ENCODE measurements at places on chromosomes 11 and 22.

DNA sequence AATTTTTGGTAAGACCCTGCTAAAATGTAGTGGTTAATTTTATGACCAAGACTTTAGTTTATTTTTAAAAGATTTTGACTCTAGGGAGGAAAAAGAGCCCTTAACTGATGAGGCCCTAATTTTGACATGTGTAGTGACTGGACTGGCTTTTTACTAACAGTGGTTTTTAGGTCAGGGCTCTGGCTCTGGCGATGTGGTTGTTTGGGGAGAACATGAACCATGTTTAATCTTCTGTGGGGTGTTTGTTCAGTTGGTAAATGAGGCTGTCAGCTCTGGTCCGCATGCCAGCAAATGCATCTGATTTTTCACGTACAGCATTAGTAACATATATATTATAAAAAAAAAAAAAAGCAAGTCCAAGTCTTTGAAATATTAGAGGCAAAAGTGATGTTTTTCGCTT lies 104.3 kb downstream of the EXT2 start:
- DNase-seq: no peak

GRCh38 chr11:81420668-81421250 lies 1312.9 kb downstream of the FAM181B start:
- no peak for DNase-seq

DNA sequence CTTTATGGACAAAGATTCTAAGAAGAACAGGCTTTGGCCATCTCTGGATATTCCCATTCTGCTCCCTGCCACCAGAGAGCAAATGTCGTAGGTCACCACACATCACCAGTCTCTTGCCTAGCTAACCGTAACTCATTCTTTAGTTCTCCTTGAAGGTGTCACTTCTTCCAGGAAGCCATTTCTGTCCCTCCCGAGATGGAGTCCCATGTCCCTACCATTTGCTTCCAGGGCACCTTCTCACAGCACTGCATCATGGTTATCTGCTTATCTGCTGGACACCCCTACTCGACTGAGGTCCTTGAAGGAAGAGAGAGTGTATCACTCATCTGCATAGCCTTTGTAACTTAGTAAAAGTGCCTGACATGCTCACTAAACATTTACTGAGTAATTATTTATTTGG lies 47.6 kb downstream of the FAM83F start:
- no peak for DNase-seq

DNA sequence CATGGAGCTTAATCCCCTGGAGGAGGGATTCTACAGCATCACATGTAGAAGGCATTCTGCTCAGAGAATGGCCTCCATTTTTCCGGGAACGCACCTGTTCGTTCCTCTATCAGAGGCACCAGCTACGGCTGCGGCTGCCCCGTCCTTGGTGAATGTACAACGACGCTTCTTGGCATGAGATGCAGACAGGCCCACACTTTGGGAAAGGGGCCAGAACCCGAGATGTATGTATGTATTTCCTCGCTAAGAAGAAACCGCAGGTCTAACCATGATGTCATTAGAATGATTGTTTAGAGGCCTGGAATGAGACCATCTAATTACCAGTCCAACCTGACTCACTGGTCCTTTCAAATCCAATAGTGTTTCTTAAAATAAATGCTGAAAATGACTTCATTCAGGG lies 1293.4 kb downstream of the TBC1D22A start:
- DNase-seq: no peak

GRCh38 chr11:96004862-96005261 lies 81.0 kb upstream of the MTMR2 start:
- no peak for DNase-seq

DNA sequence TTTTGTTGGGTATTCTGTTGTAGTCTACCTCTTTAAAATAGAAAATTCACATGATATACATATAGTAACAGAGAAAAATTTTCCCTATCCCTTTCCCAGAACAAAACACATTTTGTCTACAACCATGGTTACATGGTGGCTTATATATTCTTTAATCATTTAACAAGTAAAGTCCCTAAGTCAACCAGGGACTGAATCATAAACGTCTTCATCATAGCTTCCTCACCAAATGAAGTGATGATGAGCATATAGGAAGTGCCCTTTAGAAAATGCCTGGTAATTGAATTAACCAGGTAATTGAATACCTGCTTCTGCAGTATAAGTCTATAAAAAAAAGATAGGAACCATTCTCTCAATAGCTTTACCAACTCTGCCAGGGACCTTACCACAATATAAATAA lies 101.2 kb downstream of the APOL5 start:
- DNase-seq: no peak

GRCh38 chr11:45233804-45234170 lies 52.4 kb downstream of the SYT13 start:
- no peak for DNase-seq

DNA sequence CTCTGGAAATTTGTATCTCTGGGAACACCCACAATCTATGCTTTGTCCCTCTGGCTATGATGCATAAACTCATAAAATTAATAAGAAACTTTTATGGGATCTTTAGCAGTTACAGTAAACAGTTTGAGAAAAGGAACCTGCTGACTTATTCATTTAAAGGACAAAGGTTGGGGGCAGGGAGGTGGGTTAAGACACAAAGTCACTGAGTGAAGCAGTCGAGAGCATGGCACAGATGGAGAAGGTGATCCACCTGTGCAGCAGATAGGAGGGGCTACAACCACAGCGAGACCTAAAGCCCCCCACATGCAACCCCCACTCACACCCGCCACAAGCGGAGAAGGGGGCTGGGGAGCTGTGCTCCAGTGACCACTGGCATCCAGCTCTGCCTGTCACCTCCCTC lies 45.0 kb downstream of the SMCO4 start:
- DNase-seq: no peak

DNA sequence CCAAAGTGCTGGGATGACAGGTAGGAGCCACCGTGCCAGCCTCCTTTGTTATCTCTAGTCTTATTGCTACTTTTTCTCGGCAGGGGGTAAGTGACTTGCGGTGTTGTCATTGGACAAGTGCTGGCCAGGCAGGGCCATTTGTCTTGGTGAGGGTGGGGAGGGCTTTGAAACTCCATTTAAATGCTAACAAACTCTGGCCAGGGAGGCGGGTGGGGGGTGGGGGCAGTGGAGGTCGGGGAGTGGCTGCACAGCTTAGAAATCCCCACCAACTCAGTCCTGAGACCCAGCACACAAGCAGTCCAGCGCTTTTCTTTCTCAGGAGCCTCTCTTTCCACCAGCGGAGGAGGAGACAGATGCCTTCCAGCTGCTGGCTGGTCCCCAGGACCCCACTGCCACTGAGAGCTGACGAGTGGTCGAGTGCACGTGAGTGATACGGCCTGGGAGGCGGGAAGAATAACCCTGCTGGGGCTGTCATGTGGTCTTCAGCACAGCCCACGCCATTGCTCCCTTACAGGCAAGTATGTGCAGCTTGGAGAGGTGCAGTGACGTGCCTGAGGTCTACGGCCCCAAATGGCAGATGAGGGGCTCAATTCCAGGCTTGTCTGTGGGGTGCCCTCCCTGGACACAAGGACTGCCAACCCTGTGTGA lies 24.2 kb upstream of the OSBPL5 start:
- DNase-seq: no peak

Measured in immature natural killer cell (primary cell).